ENCODE measurements at places on chromosomes 1 and 21. TPM values are rescaled to one million over a fixed set of nuclear protein-coding genes. Genes with fewer than 3 reads are reported as not detected.

GRCh38 chr1:157056269-157056668 lies 10.7 kb upstream of the ARHGEF11 start:
- no peak for DNase-seq

DNA sequence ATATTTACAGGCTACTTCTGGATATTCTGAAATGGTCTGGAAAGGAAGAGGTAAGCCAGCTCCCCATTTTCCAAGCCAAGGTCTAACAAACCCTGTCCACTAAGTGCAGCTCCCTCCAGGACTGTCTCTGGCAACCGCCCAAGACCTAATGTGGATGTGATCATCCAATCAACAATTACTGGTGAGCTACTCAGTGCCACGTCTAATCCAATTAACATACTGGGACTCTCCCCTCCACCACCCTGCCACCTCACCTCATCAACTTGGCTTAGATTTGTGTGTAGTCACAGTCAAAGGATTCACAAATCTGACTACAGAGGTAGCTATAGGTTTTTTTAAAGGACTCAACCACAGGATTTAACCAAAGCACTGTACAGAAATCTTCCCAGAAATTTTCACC lies 25.4 kb upstream of the S100A7 start:
- DNase-seq = no peak

DNA sequence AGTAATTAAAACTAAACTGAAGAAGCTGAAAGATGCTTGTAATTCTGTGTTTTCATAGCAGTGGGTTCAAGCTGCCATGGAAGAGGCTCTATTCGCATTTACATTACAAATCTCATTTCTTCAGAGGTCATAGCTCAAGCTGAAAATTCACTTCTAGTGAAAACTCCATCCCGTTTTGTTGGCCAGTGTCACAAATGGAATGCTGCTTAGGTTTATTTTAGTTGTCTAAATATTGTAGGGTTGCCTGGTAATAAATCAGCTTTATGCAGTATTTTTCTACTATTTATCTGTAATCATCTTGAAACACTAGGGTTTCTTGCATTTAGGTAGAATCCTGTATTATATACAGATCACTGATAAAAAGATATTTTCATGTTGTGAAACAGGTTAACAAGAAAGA lies 240.6 kb downstream of the PTBP2 start:
- no peak for DNase-seq

GRCh38 chr1:224392411-224393249 lies 36.0 kb downstream of the CNIH4 start:
- DNase-seq = no peak

Gene FCGR3B
- total RNA-seq = not detected

- DNase-seq = no peak
Observed at GRCh38 chr1:65176056-65176450, 28.1 kb downstream of the AK4 start.

DNA sequence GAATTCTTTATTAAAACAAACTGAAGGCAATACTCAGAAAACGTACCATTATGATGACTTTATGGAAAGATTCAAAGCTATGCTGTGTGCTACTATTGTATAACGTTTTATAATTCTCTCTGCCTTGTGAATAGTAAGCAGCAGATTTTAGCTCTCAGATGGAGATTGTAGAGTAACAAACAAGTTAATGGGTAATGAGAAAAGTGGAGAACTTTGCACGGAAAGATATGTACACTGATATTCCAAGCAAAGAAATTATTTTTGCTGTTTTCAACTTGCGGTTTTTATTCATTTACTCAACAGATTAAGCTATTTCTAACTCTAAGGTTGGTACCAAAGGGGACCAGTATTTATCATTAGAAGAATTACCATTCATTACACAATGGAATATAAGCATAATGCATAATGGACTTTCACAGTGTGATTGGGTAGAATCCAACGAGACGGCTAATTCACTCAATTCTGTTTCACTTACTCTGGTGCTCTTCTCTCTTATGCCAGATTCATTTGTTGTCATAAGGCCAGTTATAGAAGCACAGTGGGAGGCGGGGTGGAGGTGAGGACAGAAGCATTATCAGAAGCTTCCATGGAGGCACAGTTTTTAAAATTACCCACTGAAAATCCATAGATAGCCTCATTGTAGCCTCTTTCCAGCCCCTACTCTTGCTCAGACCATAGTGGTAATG lies 38.6 kb downstream of the ATP1B1 start:
- no peak for DNase-seq

Gene TXNIP
- 1,358 TPM for total RNA-seq

GRCh38 chr1:209046935-209047334 lies 536.6 kb upstream of the CAMK1G start:
- no peak for DNase-seq

DNA sequence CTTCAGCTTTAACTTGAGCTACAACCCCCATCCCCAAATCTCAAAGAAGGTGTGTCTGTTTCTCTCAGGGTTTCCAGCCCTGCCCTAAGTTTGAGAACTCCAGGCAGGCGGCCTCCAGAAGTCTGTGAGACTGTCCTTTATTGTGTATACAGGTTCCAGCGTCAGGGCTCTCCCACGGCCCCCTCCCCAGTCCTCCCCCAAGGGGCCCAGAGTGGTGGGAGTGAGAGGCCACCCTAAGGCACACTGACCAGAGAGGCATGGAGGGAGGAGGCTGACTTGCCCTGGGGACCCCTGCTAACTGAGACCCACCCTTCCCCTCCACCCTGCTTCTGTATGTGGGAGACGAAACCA lies 4.0 kb downstream of the HSPB7 start:
- no peak for DNase-seq
